ENCODE measurements at places on chromosomes 2 and 18.

- DNase-seq, result no peak
These were observed 26.7 kb downstream of the AGPS start for GRCh38 chr2:177419274-177419673.

- DNase-seq, result no peak
These were observed 17.5 kb upstream of the CDC42EP3 start for GRCh38 chr2:37688771-37689468.

GRCh38 chr2:88765154-88765888 is 73.8 kb downstream of the RPIA start:
- no peak for DNase-seq

- no peak for DNase-seq
These were observed 191.6 kb upstream of the SP5 start for GRCh38 chr2:170523506-170523905.

DNA sequence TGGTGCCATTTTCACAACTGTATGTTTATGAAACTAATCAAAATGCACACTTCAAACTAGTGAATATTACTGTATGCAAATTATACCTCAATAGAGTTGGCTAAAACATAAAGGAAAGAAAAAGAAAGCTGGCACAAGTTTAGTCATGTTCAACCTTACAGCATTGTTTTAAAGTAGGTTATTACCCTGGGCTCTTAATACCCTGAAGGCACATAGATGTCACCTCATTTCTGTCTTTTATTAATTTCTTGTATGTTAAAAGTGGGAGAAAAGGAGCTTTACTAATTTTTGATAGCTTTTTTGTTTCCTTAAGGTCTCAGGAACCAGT is 32.7 kb downstream of the TMEM131 start:
- no peak for DNase-seq

GRCh38 chr2:163236553-163236952 is 398.0 kb upstream of the KCNH7 start:
- no peak for DNase-seq

DNA sequence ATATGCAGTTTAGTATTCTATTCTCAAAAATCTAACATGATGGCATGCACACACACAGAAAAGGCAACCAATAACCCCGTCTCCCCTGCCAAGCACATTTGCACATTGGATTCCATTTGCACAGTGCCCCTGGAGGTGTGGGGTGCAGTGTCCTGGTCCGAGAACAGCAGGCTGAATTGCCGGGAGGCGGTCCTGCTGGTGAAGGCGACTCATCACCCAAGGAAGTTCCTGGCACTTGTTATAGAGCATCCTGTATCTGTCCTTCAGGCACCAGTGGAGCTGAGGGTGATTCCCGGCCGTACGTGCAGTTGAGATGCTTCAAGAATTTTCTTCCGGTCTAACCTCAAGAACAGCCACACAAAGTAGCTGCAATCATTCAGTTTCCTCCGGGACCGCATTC is 73.0 kb upstream of the RAB12 start:
- no peak for DNase-seq

- DNase-seq, result no peak
These were observed 184.0 kb downstream of the KCNE4 start for GRCh38 chr2:223235986-223236385.

DNA sequence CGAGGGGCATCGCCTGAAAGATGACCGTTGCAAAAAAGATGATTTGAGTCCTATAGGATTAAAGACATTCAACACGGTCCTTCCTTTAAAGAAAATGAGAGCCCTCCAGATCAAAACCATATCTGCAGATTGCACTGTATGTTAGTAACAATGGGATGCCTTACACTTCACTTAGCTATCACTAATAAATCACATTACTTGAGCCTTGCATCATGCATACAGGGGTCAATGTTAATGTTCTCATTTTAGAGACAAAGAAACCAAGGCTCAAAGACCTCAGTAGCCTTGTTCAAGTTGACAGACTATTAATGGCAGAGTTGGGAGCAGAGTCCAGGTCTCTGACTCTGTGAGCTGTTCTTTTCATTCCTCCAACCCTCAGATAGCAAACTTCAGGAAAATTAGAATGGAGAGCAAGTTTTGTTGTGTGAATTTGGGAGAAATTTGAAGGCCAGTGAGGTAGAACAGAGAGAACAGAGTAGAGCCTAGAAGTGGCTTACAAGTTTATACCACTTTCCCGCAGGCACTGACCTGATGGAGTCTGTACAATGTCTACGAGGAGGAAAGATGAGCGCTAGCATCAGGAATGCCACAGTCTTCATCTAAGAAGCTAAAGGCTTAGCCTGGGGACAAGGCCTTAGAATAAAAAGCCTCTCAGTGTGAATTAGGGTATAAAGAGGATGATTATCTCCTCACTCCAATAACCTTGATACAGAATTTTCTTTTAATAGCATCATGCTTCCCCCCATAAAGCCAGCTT is 48.3 kb downstream of the TRIB2 start:
- no peak for DNase-seq

- DNase-seq, result no peak
These were observed 20.8 kb downstream of the SOS1 start for GRCh38 chr2:39099870-39100728.

DNA sequence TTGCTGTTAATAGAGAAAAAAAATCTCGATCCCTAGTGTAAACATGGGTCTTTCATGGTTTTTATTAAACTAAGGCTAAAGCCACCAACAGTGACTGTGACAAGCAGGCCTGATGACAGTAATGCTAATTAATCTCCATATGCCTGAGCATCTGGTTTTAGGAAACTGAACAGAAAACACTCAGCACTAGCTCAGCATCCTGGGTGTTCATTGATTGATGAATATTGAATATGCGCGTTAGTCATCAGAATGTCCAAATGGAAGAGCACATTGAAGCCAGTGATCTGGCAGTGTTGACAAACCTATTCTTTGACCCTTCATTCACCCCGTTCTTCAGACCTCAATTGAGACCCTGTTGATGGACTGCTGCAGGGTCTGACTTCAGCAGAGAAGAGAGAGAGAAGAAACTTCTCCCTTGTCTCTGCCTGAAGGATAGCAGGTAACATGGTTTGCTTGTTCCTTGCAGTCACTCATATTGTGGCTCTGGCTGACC is 283.8 kb downstream of the RDH14 start:
- no peak for DNase-seq

- DNase-seq, result no peak
These were observed 535.9 kb downstream of the TRIB2 start for GRCh38 chr2:13252615-13253014.

- no peak for DNase-seq
These were observed 59.6 kb downstream of the GATA6 start for GRCh38 chr18:22228976-22229375.

DNA sequence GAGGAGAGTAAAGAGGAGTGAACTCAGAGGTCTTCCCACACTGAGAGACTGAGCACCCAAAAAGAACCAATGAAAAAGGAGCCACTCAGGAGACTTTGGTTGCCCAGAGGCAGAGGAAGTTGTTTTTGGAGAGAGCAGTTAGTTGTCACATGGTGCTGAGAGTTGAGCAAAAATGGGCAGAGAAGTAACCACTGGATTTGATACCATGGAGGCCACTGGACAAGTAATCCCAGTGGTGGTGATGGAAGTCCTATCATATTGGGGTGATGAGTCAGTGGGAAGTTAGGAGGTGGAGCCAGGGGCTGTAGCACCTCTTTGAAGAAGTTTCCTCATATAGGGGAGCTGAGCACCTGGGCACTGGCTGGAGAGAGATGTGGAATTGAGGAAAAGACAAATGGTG is 235.8 kb downstream of the TPGS2 start:
- no peak for DNase-seq

GRCh38 chr2:25065768-25066167 is 23.9 kb downstream of the EFR3B start:
- DNase-seq, result no peak

DNA sequence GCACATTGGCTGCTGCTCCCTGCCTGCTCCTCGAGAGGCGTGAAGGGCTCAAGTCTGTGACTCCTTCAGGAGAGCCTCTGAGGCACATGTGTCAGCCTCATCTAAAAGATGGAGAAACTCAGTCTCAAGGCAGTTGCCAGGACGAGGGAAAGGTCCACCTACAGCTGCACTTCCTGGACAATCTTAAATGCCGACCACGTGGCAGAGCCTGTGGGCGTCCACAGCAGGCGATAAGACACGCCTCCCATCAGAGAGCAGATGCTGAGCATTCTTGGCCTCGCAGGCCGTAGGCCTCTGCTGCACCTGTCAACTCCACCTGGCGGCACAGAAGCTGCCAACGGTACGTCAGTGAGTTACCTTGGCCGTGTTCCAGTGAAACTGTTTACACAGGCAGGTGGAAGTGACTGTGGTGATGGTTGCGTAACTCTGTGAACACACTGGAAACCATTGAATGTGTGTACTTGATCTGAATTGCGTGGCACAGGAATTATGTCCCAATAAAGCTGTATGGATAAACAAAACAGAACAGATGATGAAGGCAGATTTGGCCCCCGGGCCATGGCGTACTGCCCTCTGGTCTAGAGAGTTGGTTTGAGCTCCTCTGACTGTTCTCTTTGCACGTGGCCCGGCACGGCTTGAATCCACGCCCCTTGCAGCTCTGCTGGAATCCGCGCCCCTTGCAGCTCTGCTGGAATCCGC is 114.5 kb downstream of the RNF144A start:
- DNase-seq, result no peak

DNA sequence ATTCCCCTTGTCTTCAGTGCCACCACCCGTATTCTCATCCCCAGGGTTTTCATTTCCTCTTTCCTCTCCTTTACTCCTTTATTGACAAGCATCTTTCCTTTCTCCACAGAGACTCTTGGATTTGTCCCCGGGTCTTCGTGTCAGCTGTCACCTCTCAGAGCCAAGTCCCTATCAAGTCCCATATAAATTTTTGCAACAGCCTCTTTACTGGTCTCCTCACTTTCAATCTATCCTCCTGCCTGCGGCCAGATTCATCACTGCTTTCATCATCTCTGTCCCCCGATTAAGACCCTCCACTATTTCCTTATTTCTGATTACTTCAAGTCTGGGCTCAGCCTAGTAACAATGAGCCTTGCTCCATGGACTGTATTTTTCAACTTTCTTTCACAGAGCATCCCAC is 113.8 kb downstream of the CTAGE1 start:
- no peak for DNase-seq

- no peak for DNase-seq
These were observed 144.4 kb downstream of the GFPT1 start for GRCh38 chr2:69242651-69243051.

GRCh38 chr2:168030862-168031624 is 216.4 kb downstream of the STK39 start:
- DNase-seq, result no peak

GRCh38 chr2:149720615-149721014 is 133.0 kb upstream of the MMADHC start:
- no peak for DNase-seq

DNA sequence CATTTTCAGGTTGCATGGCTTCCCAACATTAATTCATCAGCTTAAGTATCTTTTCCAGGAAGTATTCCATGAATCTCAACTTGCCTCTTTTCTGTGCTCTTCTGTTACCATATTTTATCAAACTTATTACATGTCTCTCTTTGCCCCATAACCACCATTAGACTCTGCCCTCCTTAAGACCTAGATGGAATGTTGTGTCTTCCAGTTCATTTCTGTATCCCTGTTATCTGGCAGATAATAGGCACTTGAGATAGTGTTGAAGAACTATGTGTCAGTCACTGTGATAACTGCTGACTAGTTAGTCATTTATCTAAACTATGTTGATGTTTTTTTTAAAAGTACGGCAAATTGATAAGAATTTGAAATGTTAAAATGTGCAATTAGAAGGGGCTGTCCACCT is 41.8 kb downstream of the GLS start:
- DNase-seq, result no peak

DNA sequence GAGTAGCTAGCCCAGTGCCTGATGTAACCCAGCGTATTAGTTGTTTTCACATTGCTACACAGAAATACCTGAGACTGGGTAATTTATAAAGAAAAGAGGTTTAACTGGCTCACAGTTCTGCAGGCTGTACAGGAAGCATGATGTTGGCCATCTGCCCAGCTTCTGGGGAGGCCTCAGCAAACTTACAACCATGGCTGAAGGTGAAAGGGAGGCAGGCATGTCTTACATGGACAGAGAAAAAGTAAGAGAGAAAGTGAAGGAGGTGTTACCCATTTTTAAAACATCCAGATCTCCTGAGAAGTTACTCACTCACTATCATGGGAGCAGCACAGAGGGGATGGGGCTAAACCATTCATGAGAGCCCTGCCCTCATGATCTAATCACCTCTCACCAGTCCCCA is 6.1 kb upstream of the CYRIA start:
- DNase-seq, result no peak

Data from stimulated activated CD4-positive, alpha-beta T cell treated with anti-CD3 and anti-CD28 coated beads, TNF-alpha, amount 100 ng/mL, for 1 hour (primary cell).